ENCODE measurements at places on chromosomes 7 and 10. TPM values are rescaled to one million over a fixed set of nuclear protein-coding genes. Genes with fewer than 3 reads are reported as not detected.

Gene MMP21
- not detected for total RNA-seq

Gene CRPPA
- total RNA-seq = 7.9 TPM

Gene CBLL1
- total RNA-seq = 39.1 TPM

Gene POLD2
- 140 TPM for total RNA-seq

Gene SLC39A12
- not detected for total RNA-seq

Gene EGFR
- 55.1 TPM for total RNA-seq

Gene KLF14
- total RNA-seq = not detected

Gene TMEM270
- total RNA-seq = not detected

Gene LRRC18
- not detected for total RNA-seq

Gene LGI1
- 1.1 TPM for total RNA-seq

Gene ACSL5
- total RNA-seq = 46.6 TPM

DNA sequence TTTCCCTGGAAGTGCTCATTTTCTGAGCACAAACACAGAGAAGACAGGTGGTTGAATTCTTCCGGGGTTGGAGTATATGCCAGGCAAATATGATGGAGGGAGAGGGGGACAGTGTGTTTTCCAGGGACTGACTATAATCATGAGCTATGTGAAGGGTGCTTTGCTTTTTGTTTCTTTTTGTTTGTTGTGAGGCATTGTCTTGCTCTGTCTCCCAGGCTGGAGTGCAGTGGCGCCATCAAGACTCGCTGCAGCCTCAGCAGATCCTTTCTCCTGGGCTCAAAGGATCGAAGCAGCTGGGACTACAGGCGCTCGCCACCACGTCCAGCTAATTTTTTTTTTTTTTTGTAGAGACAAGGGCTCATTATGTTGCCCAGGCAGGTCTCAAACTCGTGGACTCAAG is 47.3 kb upstream of the CPN1 start:
- DNase-seq = no peak

DNA sequence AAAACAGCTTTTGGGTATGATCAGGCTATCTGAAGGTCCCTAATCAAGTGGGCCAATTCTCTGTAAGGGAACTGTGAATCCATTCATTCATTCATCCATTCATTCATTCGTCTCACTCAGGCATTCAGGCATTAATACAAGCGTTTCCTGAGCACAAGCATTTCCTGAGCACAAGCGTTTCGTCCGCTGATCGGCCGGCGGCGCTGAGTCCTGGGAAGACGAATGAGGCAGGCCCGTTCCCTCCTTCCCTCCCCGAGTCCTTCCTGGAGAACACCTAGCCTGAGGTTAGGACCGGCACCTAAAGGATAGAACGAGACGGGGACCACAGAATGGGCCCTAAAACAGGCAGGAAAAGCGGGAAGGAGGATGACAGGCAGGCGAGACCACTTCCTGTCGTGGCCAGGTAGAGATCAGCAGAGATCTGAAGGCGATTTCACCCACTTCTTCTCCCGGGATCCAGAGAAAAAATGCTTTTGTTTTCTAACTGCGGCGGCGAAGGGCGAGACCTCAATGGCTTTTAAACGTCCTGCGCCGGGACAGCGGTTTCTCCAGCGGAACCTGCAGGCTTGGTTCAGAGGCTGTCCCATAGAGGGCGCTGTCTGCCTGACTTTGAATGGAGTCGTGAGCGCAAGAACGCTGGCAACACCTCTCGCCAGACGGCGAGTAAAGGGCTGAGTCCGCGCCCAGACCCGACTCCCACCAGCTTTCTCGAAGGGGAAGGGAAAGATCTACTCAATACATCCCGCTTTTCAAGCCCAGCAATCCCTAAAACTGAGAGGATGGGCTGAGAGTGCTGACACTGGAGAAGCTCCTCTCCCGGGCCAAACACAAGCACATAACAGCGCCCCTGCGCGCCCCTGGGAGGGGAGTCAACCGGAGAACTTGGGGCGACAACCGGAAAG is 2.9 kb upstream of the HMX3 start:
- peak; percentile 88 for DNase-seq

GRCh38 chr7:147047696-147048095 is 931.1 kb downstream of the CNTNAP2 start:
- DNase-seq = no peak

DNA sequence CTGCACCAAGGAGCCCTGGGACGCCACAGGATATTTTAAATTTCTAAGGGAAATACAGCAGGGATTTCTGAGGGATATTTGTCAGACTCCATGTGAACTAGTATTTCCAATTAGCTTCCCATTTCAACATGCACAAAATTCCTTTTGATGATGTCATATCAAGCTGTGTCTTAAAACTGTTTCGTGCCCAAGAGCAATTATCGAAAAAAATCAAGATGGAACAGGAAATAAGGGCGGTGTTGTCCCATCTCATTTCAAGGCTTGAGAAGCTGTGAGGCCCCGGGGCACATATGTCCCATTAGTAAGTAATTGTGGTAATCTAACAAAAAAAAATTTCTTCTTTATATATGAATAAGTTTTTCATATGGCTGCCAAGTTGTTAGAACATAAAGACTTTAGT is 47.4 kb downstream of the PPP1R17 start:
- no peak for DNase-seq

DNA sequence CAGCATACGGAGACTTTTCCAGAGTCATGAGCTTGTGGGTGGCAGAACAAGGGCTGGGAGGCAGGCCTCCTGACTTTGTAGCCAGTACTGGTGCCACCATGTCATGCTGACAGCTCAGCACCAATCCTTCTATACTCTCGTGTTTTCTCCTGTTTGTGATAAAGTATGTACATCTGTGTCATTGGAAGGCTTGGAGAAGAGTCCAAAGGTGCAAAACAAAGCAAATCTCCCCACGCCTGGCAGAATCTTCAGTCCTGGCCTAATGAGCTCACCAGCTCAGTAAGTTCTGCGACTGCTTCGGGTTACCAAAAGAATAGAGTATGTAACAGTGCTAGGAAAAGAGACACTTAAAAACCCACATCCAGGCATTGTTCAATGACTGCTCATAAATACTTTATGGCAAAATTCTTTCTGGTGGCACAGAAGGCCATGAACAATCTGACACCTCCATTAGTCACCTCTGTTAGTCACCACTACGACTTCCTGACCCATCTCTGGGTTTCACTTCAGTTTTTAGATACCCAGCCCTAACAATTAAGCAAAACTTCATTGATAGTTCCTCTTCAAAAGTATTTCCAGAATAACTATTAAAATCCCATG is 24.5 kb downstream of the STEAP1 start:
- no peak for DNase-seq

DNA sequence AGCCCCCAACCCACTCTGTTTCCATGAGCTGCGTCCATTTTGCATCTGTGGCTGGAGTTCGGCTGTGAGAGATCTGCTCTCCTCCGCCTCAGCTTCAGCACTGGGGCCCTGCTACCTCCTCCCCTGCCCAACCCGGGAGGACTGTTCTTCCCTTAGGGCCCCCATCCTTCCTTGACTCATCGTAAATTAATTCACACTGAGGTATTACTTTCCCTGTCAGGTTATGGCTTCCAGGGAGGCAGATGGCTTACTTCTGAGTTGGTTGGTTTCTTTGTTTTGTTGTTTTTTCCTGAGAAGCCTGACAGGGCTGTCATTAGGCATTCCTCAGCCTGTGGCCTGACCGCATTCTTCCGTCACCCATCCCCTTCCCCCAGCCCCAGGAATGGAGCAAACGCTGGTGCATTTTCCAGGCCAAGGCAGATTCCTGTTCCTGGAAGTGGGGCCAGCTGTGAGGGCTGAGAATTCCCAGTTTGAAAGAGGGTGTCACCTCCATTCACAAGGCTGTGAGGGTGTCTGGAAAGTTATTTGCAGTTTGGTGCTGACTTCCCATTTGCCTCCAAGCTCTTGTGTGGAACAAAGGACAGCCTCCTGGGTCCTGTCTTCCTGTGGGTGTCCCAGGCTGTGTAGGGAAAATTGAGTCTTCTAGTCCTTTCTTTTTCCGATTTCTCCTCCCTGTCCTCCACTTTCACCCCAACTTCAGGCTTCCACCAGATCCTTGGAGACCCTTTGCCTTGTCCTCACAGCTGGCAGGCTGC is 11.7 kb downstream of the CPA5 start:
- peak; percentile 89 for DNase-seq

DNA sequence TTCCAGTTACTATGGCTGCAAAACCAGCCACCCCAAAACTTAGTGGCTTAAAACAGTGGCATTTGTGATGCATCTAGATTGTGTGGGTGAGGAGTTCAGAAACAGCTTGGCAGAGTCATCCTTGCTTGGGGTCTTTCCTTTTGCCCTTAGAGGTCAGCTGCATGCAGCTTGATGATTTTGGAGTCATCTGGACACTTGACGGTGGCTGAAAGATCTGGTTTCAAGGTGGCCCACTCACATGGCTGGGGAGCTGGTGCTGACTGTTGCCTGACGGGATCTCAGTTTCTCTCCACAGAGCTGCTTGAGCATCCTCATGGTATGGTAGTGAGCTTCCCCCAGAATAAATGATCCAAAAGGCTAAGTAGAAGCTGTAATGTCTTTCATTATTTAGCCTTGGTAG is 191.3 kb upstream of the GALNT17 start:
- no peak for DNase-seq

- DNase-seq = no peak
Measured at GRCh38 chr7:129492391-129492790, 9.9 kb upstream of the SMKR1 start.

GRCh38 chr10:123045961-123046731 is 37.3 kb downstream of the ACADSB start:
- no peak for DNase-seq

GRCh38 chr7:28517206-28517605 is 104.9 kb downstream of the CREB5 start:
- DNase-seq = no peak

GRCh38 chr10:101839416-101840063 is 4.1 kb downstream of the KCNIP2 start:
- peak; percentile 49 for DNase-seq

GRCh38 chr7:40437498-40437897 is 302.7 kb downstream of the SUGCT start:
- DNase-seq = no peak

DNA sequence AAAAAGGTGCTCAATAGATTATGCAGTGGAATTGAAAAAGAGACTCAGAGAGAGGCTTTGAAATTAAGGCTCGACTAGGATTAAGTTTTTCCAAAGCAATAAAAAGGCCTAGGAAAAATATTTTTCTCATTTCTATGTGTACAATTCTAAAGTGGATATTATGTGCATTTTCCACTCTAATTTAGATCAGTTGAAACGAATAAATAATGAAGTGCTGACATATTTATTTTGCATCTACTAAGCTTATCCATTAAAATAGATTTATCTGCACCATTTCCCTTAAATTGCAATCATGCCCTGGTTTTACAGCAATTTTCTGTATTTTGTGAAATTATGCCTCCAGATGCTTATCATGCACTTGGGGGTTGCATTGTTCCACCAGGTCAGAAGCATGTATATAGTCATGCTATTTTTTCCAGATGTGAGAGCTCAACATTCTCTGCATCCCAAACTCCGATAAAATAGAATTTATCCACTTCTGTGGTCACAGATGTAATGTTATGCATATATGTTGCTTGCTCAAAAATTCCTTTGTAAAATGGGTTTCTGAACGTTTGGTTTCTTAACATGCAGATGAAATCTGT is 18.3 kb downstream of the FIGNL1 start:
- no peak for DNase-seq

GRCh38 chr10:6045314-6045848 is 16.8 kb downstream of the IL2RA start:
- DNase-seq = no peak

- no peak for DNase-seq
Measured at GRCh38 chr7:25496476-25497368, 268.4 kb upstream of the NPVF start.

GRCh38 chr7:28389504-28390395 is 22.6 kb upstream of the CREB5 start:
- DNase-seq = no peak

GRCh38 chr7:36497775-36498174 is 108.1 kb downstream of the ANLN start:
- DNase-seq = no peak

DNA sequence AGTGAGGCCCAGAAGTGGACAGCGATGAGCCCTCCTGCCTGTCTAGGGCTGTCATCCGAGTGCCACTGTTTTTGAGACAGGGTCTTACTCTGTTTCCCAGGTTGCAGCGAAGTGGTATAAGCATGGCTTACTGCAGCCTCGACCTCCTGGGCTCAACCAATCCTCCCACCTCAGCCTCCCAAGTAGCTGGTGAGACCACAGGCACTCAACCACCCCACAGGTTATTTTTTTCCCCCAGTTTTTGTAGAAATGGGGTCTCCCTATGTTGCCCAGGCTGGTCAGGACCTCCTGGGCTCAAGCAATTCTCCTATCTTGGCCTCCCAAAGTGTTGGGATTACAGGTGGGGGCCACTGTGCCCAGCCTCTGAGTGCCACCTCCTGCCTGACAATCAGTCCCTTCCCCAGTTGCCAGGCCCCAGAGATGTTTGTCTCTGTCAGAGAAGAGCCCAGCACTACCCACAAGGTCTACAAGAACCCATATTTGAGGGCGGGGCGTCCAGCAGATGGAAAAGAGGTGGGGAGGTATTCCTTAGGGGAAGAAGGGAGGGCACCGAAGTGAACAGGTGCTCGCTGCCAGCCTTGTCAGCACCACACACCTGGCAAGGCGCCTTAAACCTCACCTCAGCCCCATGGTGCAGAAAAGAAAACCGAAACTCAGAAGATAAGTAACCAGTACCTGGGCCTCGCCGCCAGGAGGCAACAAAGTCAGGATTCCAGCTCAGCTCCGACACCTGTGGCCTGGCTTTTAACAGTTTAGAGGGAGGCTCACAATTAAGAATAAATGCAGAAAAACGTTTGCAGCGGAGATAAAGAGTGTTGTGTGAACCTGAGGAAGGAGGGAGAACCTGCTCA is 77.4 kb upstream of the ANLN start:
- DNase-seq = no peak

DNA sequence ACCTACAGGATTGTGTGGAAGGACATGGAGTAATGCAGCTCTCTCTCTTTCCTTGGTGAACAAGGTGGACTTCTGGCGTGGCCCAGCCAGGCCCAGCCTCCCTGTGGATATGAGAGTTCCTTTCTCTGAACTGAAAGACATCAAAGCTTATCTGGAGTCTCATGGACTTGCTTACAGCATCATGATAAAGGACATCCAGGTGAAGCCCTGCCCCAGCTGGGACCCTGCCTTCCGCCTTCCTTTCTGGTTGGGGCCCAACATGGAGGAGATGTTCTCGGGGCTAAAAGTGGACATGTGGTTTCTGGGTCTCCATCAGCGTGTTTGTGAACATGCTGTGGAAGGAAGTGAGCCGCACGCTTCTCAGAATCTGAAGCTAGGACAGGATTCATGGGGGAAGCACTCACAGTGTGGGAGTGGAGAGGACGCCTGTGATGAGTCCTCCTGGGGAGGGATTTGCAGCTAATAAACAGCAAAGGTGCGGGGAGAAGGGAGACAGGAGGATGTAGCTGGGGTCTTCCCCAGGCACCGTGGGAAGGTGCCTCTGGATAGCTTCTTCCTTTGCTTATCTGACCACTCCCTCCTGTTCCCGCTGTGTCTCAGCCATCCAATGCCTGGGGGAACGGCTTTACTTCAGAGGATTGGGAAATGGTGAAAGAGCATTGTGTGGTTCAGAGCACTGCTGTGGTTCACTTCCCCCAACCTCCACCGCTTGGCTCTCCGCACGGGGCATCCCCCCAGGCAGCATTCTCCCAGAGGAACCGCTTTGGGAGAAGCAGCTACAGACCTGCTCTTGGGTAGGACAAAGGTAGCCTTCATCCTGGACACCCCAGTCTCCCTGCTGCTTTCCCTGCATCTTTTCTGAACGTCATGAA is 5.5 kb downstream of the CPA5 start:
- DNase-seq = peak; percentile 63

Data from Caco-2 (cell line).